ENCODE measurements at places on chromosomes 3 and 15. TPM values are rescaled to one million over a fixed set of nuclear protein-coding genes. Genes with fewer than 3 reads are reported as not detected.

DNA sequence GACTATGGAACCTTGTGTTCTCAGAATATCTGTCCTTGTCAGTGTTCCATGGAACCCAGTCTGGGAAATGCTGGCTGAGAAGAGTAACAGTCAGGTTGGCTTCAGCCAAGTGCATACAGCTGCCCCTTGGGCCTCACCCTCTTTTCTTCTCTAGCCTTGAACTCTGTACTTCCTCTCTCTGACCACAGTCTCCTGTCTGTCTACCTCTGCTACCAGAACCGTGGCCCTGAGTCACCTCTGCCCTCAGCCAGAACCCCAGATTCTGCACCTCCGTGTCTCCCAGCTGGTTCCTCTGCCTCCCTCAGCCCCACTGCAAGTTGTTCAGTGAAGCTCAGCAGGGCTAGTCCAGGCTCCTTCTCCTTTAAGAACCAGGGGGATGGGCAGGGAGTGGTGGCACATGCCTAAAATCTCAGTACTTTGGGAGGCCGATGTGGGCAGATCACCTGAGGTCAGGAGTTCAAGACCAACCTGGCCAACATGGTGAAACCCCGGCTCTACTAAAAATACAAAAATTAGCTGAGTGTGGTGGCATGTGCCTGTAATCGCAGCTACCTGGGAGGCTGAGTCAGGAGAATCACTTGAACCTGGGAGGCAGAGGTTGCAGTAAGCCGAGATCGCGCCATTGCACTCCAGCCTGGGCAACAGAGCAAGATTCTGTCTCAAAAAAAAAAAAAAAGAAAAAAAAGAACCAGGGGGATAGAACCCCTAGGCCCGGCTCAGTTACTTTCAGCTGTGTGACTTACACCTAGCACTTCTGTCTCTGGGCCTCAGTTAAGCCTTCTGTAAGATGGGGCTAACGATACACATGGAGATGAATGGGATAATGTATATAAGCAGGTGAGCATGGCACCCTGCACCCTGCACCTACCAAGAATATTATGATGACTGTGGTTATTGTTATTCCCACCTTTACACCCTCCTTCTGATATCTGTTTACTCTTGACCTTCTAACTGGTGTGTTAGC is 24.3 kb upstream of the TATDN2 start:
- peak; percentile 21 for DNase-seq

DNA sequence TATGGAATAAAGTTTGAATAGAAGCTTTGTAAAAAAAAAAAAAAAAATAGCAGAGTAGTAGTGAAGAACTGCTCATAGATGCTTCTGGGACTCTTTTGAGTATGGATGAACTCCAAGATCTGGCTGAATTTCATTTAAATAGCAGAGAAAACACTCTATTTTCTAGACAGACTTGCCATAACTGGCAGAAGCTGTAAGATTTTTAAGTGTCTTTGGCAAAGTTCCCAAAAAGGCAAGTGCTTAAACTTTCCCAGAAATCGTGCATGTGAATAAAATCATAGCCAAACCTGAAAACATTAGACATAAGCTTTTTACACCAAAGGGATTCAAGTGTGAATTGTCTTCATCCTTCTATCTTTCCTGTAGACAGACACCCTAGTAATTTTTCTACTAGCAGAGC is 110.3 kb upstream of the MITF start:
- no peak for DNase-seq

- no peak for DNase-seq
Observed at GRCh38 chr3:117161816-117162215, 452.2 kb downstream of the TUSC7 start.

DNA sequence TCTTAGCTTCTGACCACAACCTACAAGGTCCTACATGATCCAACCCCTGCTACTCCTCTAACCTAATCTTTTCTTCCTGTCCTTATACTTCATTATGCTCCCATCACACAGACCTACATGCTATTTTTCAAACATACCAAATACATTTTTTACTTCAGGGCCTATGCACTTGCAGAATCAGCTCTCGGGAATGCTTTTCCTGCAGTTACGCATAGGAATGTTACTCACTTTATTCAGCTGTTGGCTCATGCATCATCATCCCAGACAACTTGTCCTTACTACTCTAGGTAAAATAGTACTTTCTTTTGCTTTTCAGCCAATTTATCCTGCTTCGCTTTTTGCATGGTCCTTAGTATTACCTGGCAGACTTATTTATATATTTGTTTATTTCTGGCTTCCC is 105.6 kb downstream of the OXSM start:
- DNase-seq = no peak

DNA sequence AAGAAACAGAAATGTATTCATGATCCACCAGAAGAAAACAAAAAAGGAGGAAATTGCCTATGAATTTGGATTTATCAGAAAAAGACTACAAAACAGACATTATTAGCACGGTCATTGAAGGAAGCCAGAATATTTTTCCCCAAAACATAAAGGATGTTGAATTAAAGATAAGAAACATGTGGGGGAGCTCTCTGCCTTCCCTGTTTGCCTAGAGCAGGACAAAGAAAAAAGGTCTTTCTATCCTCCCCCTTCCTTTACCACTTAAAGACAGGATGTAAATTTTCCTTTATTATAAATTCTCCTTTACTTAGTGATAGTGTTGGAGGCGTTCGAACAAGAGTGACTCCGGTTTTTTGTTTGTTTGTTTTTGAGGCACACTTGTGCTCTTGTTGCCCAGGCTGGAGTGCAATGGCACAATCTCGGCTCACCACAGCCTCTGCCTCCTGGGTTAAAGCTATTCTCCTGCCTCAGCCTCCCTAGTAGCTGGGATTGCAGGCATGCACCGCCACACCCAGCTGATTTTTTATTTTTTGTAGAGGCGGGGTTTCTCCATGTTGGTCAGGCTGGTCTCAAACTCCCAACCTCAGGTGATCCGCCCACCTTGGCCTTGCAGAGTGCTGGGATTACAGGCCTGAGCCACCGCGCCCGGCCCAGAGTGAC is 14.9 kb upstream of the RPN1 start:
- DNase-seq = no peak

- DNase-seq = no peak
Observed at GRCh38 chr3:171289291-171289690, 170.9 kb downstream of the TNIK start.

GRCh38 chr3:146100180-146100579 is 60.8 kb downstream of the PLOD2 start:
- no peak for DNase-seq

- no peak for DNase-seq
Observed at GRCh38 chr3:63349583-63350573, 71.8 kb downstream of the SYNPR start.

- no peak for DNase-seq
Observed at GRCh38 chr3:117706037-117706436, 996.5 kb downstream of the TUSC7 start.

- no peak for DNase-seq
Observed at GRCh38 chr15:90227816-90228772, 5.6 kb downstream of the CIB1 start.

GRCh38 chr3:108298056-108298455 is 1.7 kb downstream of the HHLA2 start:
- no peak for DNase-seq

DNA sequence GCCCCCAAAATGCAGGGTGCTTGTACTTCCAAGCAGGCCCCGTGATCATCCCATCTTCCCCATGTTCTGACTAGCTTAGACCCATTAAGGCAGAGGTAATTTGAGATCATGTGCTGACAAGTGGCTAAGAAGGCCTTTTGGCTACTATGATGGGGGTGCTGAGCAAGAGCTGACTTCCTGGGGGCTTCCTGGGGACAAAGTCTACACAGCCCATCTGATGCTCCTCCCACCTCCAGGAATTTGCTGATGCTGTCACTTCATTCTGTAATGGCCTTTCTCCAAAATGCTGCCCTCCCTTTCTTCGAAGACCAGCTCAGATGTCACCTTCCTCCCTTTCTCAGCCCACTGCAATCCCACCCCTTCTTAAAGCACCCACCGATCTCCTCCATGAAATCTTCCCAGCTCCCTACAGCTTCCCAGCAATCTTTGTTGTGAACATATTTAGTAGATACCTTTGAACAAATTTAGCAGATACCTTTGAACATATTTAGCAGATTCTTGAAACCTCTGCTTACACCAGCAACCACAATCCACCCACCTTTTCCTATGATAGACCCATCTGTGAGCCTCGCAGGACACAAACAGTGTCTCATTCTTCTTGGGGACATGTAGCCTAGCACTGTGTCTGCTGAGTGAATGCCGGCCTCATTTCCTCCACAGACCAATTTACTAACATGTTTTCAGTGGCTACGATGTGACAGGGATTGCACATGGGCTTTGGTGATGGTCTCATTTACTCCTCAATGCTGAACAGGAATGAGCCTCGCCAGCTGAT is 223.3 kb downstream of the EPHB1 start:
- no peak for DNase-seq

DNA sequence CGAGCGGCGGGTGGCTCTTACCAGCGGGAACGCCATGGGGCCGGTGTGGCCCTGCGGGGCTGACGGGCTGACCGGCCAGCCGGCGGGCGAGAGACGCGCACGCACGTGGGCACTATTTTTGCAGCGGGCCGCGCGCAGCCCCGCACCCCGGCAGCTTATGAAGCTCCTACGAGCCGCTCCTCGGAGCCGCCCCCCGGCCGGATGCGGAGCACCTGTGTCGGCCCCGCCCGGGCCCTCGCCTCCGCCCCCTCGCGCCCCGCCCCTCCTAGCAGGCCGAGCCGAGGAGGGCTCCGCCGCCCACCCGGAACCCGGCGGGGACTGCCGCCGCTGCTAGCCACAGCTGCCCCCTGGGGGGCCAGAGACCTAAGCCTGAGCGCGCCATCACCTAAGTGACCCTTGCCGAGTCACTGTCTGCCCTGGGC is 683 bp upstream of the CPEB1 start:
- DNase-seq = peak; percentile 53

DNA sequence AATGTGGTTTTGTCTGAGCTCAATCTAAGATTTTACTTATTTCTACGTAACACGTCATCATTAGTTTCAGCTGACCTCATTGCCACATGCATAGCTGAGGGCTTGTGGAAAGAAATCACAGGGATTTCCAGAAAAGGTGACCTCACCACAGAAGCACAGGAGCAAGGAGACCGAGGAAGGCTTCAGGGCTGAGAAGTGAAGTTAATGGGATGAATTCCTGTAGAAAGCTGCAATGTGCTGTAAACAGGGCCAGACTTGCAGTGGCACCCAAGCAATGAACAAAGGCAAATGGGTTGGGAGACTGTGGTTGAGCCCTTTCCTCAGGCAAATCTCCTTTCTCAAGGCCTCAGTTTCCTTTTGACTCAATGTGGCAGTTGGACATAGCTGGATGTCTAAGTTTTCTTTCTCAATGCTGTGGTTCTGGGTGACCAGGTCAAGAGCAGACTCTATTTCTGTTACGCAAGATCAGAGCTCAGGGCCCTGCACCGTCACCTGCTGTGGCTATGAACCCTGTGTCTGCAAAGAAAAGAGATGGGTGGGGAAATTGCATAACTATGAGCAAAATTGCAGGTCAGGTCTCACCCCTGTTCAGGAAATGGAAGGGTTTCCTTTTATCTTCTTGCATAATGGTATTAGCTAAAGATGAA is 252.2 kb upstream of the TBL1XR1 start:
- DNase-seq = peak; percentile 7

DNA sequence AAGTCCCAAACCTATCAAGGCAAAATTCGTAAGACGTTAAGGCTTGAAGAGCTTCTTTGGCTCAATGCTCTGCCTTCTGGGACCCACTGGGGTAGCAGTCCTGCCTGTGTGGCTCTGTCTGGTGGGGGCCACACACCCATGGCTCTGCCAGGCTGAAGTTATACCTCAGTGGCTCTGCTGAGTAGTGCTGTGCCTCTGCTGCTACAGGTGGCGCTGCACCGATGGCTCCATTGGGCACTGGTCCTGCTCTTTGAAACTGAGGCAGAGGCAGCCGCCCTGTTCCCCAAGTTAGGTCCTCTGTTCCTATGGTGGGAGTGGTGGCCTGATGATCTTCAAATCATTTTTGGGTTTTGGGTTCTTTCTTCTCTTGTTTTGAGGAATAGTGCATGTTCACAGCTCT is 68.0 kb upstream of the AP4E1 start:
- DNase-seq = no peak

The NR1I2 gene
- total RNA-seq = 0.47 TPM

The DLL4 gene
- 0.05 TPM for total RNA-seq

The FANCD2 gene
- total RNA-seq = 33.8 TPM

The TUSC2 gene
- 48.5 TPM for total RNA-seq

The UBE3A gene
- total RNA-seq = 153 TPM

The CCR9 gene
- not detected for total RNA-seq
